B cell (primary cell): ENCODE measurements at places on chromosomes 3 and 15. TPM values are rescaled to one million over a fixed set of nuclear protein-coding genes. Genes with fewer than 3 reads are reported as not detected.

SST gene
- not detected in 2 replicates for polyA plus RNA-seq

RTP1 gene
- polyA plus RNA-seq: not detected in 2 replicates

AAGAB gene
- 9.4 and 10.7 TPM in 2 replicates for polyA plus RNA-seq

ZDHHC19 gene
- polyA plus RNA-seq: 2.9 and 6.0 TPM in 2 replicates

DALRD3 gene
- 59.8 and 82.6 TPM in 2 replicates for polyA plus RNA-seq

RCN2 gene
- 16.7 and 36.3 TPM in 2 replicates for polyA plus RNA-seq

LRRIQ4 gene
- 0.04 TPM in 1 of 2 replicates, not detected in the other for polyA plus RNA-seq

SNTN gene
- polyA plus RNA-seq: not detected in 2 replicates

TGM4 gene
- not detected in 2 replicates for polyA plus RNA-seq

AMIGO3 gene
- 11.1 and 18.6 TPM in 2 replicates for polyA plus RNA-seq

SHISA5 gene
- polyA plus RNA-seq: 133 and 183 TPM in 2 replicates

GPR27 gene
- polyA plus RNA-seq: 0.04 and 0.07 TPM in 2 replicates

CTXND1 gene
- polyA plus RNA-seq: not detected in 2 replicates

FAM3D gene
- not detected in 2 replicates for polyA plus RNA-seq

AGBL1 gene
- not detected in 2 replicates for polyA plus RNA-seq

NR2E3 gene
- polyA plus RNA-seq: not detected in 2 replicates

FOXL2 gene
- not detected in 2 replicates for polyA plus RNA-seq

ABHD2 gene
- polyA plus RNA-seq: 4.3 and 7.1 TPM in 2 replicates

TMEM212 gene
- polyA plus RNA-seq: not detected in 2 replicates

SEC11A gene
- polyA plus RNA-seq: 23.1 and 43.6 TPM in 2 replicates

NANOGP8 gene
- 0.18 TPM in 1 of 2 replicates, not detected in the other for polyA plus RNA-seq

COL6A6 gene
- polyA plus RNA-seq: not detected in 2 replicates

SLC12A1 gene
- not detected in 2 replicates for polyA plus RNA-seq

SCAMP5 gene
- polyA plus RNA-seq: 0.71 and 3.4 TPM in 2 replicates

ADAMTS17 gene
- 0.10 TPM in 1 of 2 replicates, not detected in the other for polyA plus RNA-seq

AADAC gene
- polyA plus RNA-seq: not detected in 2 replicates

RPL35A gene
- polyA plus RNA-seq: 1,242 and 1,499 TPM in 2 replicates

CPN2 gene
- not detected in 2 replicates for polyA plus RNA-seq

IFT57 gene
- 53.6 and 55.0 TPM in 2 replicates for polyA plus RNA-seq

GOLGA6A gene
- polyA plus RNA-seq: 0.31 TPM in 1 of 2 replicates, not detected in the other

GOLGA8M gene
- polyA plus RNA-seq: 0.28 TPM in 1 of 2 replicates, not detected in the other

TTLL3 gene
- polyA plus RNA-seq: 156 and 168 TPM in 2 replicates

CALML4 gene
- polyA plus RNA-seq: 2.4 and 3.1 TPM in 2 replicates

C3orf49 gene
- polyA plus RNA-seq: not detected in 2 replicates

GOLGA6B gene
- polyA plus RNA-seq: 0.06 TPM in 1 of 2 replicates, not detected in the other

CCR3 gene
- polyA plus RNA-seq: 0.13 and 0.19 TPM in 2 replicates

CPNE9 gene
- 0.20 and 0.30 TPM in 2 replicates for polyA plus RNA-seq

TYRO3 gene
- polyA plus RNA-seq: not detected in 2 replicates

TRH gene
- not detected in 2 replicates for polyA plus RNA-seq

SOX2 gene
- not detected in 2 replicates for polyA plus RNA-seq

MBNL1 gene
- 195 and 214 TPM in 2 replicates for polyA plus RNA-seq

CLRN1 gene
- polyA plus RNA-seq: not detected in 2 replicates

FHIT gene
- polyA plus RNA-seq: 1.7 and 2.9 TPM in 2 replicates

C3orf85 gene
- polyA plus RNA-seq: not detected in 2 replicates

PDZRN3 gene
- polyA plus RNA-seq: not detected in 2 replicates

KLHL40 gene
- polyA plus RNA-seq: not detected in 2 replicates

RTP3 gene
- not detected in 2 replicates for polyA plus RNA-seq

HRG gene
- not detected in 2 replicates for polyA plus RNA-seq

PLA1A gene
- polyA plus RNA-seq: 0.28 TPM in 1 of 2 replicates, not detected in the other

RBP2 gene
- polyA plus RNA-seq: not detected in 2 replicates
